ENCODE measurements at places on chromosomes 3 and 15. TPM values are rescaled to one million over a fixed set of nuclear protein-coding genes. Genes with fewer than 3 reads are reported as not detected.
A peak's percentile ranks its signal among the peaks of the same experiment; 100 is the strongest.

DNA sequence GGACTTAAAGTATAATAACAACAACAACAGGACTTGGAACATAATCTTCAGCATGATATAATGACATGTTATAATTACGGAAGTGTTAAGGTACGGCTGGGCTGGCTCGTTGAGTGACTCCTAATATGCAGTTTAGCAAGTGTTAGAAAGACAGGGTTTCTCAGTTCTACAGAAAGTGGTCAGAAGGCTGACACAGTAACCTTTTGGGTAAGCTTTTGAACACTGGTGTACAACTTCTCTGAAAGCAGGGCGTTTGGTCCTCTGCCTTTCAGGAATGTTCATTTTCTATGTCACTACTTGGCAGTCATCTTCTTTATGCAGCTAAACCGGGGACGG is 133.3 kb upstream of the SLC2A2 start:
- DNase-seq: no peak
- H3K4me1 ChIP-seq: no peaks in the 10 kb centered on the region
- no peaks in the 10 kb centered on the region for H3K36me3 ChIP-seq
- no peaks in the 10 kb centered on the region for H3K27me3 ChIP-seq
- no peak overlapping the region for H3K4me3 ChIP-seq

- no peak for DNase-seq
- H3K4me3 ChIP-seq: no peak overlapping the region
- no peak overlapping the region for H3K27ac ChIP-seq
- no peaks in the 10 kb centered on the region for H3K4me1 ChIP-seq
Observed at GRCh38 chr15:27127815-27128570, 157.0 kb downstream of the GABRG3 start.

DNA sequence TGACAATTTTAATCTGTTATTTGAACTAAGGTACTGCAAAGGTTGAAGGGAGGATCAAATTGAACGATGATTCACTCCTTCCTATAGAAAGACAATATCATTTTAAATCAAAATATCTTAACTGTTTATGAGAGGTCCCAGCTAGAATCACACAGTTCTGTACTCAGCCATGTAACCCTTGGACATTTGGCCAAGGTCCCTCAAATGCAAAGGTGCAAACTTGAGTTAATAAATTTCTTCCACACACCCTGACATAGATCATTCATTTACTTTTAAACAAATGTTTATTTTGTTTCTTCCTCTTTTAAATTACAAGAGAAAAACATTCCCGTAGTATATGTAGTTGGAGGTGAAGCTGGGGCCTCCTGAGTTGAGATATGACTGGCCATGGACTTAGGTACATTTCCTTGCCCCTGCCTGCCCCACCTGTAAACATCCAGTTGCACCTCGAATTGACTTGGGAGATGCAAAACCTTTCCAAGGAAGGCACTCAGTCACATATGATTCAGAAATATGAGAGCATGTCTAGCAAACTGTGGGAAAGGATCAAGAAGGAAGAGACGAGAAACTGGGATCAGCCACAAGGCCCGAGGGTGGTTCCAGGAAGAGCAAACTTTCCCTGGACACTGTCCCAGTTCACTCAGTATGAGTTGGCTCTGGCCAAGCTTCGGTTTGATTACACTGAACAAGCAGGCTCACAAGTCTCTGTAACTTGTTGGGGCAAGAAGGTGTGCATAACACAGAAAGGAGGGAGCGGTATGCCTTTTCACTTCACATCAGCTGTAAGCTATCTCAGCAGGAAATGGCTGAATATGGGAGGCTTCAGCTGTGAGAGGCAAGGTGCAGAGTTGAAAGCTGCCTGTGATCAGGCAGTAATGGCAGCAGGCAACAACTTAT is 6.7 kb downstream of the TNFSF10 start:
- peak overlapping the region; percentile 90 for H3K27ac ChIP-seq
- peak; percentile 23 for DNase-seq
- no peaks in the 10 kb centered on the region for H3K27me3 ChIP-seq
- peaks cover 67% of the 10 kb centered on the region for H3K4me1 ChIP-seq
- peaks cover 32% of the 10 kb centered on the region for H3K36me3 ChIP-seq

- H3K36me3 ChIP-seq: no peaks in the 10 kb centered on the region
- no peak overlapping the region for H3K4me3 ChIP-seq
- peaks cover 8% of the 10 kb centered on the region for H3K27me3 ChIP-seq
- DNase-seq: no peak
- no peak overlapping the region for H3K27ac ChIP-seq
Observed at GRCh38 chr3:189953551-189953950, 167.1 kb downstream of the P3H2 start.

The VIPR1 gene
- total RNA-seq: 1.3 TPM

DNA sequence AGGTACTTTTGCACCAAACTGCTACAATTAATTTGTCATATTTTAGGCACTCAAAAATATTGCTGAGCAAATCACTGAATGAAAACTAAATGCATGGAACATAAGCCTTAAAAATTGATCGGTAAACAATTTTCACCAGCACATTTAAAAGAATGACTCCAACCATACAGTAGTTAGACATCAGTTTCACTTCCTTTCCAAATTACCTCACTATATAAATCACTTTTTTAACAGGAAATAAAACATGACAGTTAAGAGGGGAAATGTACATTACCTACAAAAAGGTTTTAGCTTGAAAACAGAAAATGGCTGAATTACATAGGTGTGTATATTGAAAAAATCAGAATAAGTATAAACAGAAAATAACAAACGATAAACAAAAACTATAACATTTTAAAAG is 108.4 kb downstream of the SERPINI1 start:
- no peak overlapping the region for H3K4me3 ChIP-seq
- H3K27me3 ChIP-seq: no peaks in the 10 kb centered on the region
- no peaks in the 10 kb centered on the region for H3K36me3 ChIP-seq
- DNase-seq: no peak
- H3K4me1 ChIP-seq: no peaks in the 10 kb centered on the region

The ANKRD34C gene
- 0.10 TPM for total RNA-seq

DNA sequence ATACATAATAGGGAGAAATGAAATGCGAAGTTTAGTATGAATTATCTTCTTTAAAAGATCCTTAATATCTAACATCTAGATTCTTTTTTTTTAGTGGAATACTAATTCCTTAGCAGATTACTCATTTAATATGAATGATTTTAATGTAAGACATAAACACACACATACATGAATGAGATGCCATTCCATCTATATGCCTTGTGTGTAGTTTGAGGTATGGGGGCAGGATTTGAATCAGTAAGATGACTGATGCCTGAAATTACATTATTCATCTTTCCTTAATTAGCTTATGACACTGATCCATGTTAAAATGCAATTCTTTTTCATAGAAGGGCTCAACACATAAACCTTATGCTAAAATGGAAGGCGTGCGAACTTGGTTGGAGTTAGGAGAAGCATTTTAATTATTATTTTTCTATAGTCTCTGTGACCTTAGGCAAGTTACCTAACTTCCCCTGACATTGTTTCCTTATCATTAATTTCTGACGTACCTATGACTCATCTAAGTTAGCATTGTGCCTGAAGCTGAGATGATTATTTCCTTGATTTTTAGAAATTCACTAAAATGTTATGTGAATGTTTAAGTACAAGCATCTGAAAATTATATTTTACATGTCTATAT is 10.8 kb upstream of the BNIP2 start:
- no peaks in the 10 kb centered on the region for H3K36me3 ChIP-seq
- DNase-seq: no peak
- peaks cover 9% of the 10 kb centered on the region for H3K27me3 ChIP-seq
- no peaks in the 10 kb centered on the region for H3K4me1 ChIP-seq
- H3K27ac ChIP-seq: no peak overlapping the region
- no peak overlapping the region for H3K4me3 ChIP-seq

DNA sequence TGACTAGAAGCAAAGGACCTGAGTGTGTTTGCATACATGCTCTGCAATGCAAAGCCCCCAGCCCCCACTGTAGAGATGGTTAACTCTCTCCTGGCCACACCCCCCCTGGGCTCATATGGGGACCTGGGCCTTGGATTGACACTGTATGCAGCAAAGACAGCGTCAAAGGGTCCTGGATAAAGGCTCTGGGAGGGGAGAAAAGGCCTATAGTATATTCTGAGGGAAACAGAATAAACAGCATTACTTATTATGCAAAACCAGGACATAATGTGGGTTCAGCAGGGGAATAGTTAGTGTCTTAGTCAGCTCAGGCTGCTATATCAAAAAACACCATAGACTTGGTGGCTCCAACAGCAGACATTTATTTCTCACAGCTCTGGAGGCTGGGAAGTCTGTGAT is 158.7 kb downstream of the APBA2 start:
- H3K4me1 ChIP-seq: no peaks in the 10 kb centered on the region
- H3K27ac ChIP-seq: no peak overlapping the region
- DNase-seq: no peak
- H3K4me3 ChIP-seq: no peak overlapping the region

The CMTM6 gene
- total RNA-seq: 11.8 TPM

The TUSC2 gene
- 26.9 TPM for total RNA-seq

DNA sequence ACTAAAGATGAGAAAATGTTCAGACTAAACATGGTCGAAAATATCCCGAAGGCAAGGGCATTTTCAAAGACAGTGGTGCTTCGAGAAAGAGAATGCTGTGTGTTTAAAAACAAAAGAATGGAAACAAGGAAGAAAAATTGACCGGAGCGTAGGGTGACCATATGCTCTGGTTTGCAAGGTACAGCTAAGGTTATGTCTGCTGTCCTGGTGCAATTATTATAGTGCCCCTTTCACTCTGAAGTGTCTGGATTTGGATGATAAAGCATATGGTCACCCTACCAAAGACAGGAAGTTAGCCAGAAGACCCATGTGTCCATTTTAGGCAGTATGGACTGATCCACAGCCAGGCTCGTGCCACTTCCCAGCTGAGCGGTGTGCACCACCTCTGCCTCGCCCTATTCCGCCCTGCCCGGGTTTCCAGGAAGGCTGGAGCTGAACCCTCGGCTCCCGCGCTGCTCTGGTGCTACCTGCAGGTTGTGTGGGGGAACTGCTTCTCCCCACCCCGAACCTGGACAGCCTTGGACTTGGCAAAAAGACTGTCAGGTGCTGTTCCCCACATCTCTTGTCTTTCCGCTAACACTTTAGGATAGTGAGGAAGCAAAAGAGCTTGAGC is 25.2 kb downstream of the GOLGA6D start:
- no peaks in the 10 kb centered on the region for H3K4me1 ChIP-seq
- H3K36me3 ChIP-seq: no peaks in the 10 kb centered on the region
- H3K4me3 ChIP-seq: no peak overlapping the region
- H3K27ac ChIP-seq: no peak overlapping the region

DNA sequence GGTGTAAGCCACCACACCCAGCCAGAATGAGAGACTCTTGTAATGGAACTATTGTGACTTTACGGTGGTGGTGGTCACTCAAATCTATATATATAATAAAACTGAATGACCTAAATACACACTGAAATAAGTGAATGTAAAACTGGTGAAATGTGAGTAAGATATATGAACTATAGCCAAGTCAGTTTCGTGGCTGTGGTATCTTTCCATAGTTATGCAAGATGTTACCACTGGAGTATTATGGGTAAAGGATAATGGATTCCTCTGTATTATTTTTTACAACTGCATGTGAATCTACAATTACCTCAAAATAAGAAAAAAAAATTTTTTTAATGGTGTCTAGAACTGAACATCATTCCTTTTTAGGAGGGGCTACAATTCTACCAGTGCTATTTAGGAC is 21.9 kb downstream of the PIK3CB start:
- no peaks in the 10 kb centered on the region for H3K36me3 ChIP-seq
- no peaks in the 10 kb centered on the region for H3K27me3 ChIP-seq
- no peak overlapping the region for H3K4me3 ChIP-seq
- H3K4me1 ChIP-seq: peaks cover 6% of the 10 kb centered on the region
- no peak overlapping the region for H3K27ac ChIP-seq
- no peak for DNase-seq

DNA sequence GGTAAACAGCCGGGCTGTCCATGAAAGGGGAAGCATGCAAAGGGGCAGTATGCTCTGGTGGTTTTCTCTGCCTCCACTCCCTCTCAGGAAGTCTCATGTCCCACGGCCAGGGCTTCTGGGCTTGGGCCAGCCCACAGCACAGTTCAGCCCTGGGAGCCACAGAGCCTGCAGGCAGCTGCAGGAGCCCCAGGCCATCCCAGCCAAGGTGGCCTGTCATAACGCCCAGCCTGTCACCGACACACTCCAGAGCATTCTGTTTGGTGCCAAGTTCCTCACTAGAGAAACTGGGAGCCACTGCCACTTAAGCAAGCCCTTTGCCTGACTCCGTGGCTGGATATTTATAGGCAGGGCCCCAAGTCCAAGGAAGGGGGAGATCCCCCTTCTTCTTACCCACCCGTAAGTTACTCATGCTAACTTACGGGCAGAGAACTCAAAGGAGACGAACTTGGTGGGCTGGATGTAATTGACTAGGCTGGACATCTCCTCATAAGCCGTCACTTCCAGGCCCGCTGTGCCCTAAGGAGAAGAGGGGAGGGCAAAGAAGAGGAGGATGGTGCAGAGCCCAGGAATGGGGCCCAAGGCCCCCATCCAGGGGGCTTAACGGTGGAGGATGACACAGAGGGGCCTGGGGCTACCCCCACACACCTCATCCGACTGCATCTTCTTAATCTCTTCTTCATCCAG is 11.7 kb downstream of the PLCB2 start:
- DNase-seq: peak; percentile 77
- no peak overlapping the region for H3K4me3 ChIP-seq
- no peaks in the 10 kb centered on the region for H3K36me3 ChIP-seq

- no peaks in the 10 kb centered on the region for H3K27me3 ChIP-seq
- H3K4me3 ChIP-seq: no peak overlapping the region
- no peak for DNase-seq
Observed at GRCh38 chr15:79918278-79918677, 21.5 kb upstream of the MTHFS start.

GRCh38 chr3:115913069-115913686 is 289.9 kb downstream of the GAP43 start:
- no peak overlapping the region for H3K27ac ChIP-seq
- no peak overlapping the region for H3K4me3 ChIP-seq
- H3K27me3 ChIP-seq: no peaks in the 10 kb centered on the region
- no peaks in the 10 kb centered on the region for H3K36me3 ChIP-seq
- no peak for DNase-seq

The KBTBD8 gene
- 8.7 TPM for total RNA-seq

DNA sequence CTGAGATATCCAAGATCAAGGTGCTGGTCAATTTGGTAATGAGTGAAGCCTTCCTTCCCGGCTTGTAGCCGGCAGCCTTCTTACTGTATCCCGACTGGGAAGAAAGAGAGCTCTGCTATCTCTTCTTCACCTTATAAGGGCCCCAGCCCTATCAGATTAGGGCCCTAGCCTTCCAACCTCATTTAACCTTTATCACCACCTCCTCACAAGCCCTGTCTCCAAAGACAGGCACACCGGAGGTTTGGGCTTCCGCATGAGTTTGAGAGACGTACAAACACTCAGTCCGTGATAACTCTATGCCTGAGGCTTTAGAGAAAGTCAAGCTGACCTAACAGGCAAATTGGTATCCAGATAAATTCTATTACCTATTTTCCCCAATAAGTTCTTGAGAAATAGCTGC is 243.9 kb downstream of the OPA1 start:
- no peak overlapping the region for H3K4me3 ChIP-seq
- H3K27ac ChIP-seq: no peak overlapping the region
- DNase-seq: no peak
- H3K27me3 ChIP-seq: no peaks in the 10 kb centered on the region
- H3K36me3 ChIP-seq: no peaks in the 10 kb centered on the region

All from heart right ventricle (tissue), 16 donors.